Activated effector memory CD4-positive, alpha-beta T cell treated with Interleukin-2 at 50 U/mL for 16 hours (primary cell): ENCODE measurements at places on chromosomes 7 and 10.
A peak's percentile ranks its signal among the peaks of the same experiment; 100 is the strongest.

DNA sequence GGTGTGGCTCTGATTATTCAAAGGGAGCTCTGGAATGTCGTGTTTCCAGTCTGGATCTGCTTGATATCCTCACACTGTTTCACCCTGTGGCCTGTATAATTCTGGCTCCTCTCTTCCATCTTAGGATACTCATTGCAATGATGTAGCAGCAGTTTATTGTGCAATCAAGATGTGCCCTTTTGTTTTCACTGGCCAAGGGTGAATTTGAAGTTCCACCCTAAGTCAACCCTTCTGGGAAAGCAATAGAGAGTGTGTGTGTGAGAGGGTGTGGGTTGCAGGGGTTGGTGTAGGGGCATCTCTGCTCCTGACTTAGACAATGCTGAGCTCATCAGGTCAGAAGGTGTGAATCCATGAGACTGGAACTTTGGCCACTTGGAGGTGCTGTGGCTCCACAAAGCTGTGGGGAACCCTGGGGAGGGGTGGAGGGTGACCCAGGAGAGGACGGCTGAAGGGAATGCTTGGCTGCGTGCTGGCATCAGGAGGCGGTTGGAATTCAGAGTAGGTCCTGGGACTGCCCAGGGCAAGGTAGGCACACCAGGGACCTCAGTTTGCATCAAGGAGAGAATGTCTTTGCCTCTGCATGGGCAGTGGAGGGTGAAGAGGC, 118.0 kb upstream of the PRSS58 start:
- DNase-seq, result no peak

DNA sequence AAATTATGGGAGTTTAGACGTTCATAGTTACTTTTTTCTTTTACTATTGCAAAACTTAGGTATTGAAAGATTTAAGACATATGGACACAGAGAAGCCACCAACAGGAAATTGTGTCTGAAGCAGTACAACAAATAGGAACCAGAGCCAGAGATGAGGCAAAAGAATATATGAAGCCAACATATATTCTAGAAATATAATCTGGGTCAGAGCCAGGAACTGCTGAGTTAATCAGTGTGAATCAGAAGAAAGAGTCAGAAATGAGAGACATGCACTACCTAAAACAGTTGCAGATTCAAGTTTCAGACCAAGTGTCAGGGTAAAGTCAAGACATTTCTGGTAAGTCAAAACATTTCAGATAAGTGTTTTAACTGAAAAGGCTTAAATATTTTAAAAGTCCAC, 67.7 kb downstream of the DGKB start:
- DNase-seq, result no peak

DNA sequence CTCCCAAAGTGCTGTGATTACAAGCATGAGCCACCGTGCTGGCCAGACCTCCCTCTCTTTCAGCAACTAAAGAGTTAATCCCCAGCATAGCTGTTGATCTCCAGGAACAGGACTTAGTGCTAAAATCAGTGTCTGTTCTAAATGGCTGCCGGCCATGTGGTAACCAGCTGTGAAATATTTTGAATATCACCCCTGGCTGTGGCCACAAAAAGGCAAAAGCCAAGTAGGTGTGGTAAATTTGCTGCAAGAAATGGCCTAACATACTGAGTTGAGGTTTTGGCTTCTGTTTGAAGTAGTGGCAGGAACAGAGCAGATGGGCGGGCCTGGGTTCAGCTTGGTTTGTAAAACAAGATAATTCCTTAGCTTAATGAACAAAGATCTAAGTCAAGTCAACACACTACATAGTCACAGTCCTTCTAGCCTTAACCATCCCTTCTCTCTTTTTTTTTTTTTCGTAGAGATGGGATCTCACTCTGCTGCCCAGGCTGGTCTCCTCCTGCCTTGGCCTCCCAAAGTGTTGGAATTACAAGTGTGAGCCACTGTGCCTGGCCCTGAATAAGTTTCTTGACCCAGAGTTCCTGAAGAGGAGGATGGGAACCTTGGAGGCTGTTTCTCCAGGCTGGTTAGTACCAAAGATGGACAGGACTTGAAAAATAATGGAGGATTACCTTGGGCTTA, 22.7 kb upstream of the AGFG2 start:
- peak; percentile 45 for DNase-seq

- DNase-seq, result no peak
Observed at GRCh38 chr10:66931340-66931948, 5.6 kb downstream of the LRRTM3 start.

GRCh38 chr7:56028942-56029630, 22.2 kb downstream of the PSPH start:
- DNase-seq, result no peak

DNA sequence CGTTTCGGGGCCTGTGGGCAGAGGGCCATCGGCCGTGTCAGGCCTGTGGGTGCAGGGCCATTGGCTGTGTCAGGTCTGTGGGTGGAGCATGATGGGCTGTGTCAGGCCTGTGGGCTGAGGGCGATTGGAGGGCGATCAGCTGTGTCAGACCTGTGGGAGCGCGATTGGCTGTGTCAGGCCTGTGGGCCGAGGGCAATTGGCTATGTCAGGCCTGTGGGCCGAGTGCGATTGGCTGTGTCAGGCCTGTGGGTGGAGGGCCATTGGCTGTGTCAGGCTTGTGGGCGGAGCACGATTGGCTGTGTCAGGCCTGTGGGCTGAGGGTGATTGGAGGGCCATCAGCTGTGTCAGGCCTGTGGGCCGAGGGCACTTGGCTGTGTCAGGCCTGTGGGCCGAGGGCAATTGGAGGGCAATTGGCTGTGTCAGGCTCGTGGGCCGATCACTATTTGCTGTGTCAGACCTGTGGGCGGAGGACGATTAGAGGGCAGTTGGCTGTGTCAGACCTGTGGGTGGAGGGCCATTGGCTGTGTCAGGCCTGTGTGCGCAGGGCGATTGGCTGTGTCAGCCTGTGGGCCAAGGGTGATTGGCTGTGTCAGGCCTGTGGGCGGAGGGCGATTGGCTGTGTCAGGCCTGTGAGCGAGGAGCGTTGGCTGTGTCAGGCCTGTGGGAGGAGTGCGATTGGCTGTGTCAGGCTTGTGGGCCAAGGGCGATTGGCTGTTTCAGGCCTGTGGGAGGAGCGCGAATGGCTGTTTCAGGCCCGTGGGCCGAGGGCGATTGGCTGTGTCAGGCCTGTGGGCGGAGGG, 54.1 kb downstream of the DYNC2I1 start:
- DNase-seq, result no peak

DNA sequence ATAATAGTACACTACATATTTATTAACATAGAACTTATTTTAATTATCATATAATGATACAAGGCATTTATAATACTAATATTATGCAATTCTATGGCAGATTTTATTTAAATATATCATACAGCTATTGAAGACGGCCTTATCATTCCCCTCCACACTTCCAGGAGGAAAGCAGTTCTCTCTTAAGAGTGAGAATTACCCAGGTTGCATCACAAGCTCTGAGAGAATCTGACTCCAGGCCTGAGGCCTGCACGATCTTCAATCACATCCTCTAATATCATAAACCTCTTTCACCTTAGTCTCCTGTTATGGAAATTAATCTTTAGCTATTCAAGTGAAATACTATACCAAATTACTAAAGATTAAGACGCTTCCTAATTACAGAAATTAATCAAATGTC, 564.4 kb downstream of the PARD3 start:
- DNase-seq, result no peak

DNA sequence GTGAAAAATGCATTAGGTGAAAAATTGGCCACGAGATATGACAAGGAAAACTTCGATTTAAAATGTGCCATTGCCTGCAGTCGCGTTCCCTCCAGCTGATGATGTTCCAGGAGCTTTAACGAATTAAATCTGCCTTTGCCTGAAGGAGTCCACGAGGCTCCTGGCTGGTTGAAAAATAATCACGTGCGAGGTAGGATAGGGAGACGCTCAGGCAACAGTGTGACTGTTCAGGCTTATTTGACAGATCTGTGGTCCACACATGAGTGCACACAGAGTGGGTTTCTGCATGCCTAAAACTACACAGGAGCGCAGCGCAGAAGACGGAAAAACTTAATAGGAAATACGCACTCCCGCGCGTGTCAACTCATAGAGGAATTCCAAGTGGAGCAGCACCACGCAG, 204.0 kb upstream of the PITRM1 start:
- DNase-seq, result no peak

DNA sequence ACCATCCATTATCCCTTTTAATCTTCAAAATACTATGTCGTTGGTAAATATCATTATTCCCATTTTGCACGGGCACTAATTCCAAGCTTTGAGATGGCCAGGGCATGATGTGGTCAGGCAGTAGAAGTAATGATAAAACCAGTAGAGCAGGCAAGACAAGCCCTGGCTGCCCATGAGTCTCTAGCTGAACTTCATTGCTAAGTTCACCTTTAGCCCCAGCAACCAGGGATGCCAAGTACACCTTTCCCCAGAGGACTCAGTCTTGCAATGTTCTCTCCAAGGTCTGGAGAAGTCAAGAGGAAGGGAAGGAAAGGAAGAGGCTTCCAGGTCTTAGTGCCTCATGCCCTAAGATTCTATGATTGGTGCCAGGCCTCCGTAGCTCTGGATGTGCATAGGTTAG, 203.2 kb downstream of the PLXNA4 start:
- no peak for DNase-seq

- no peak for DNase-seq
Observed at GRCh38 chr7:517774-518629, 1.6 kb downstream of the PDGFA start.

DNA sequence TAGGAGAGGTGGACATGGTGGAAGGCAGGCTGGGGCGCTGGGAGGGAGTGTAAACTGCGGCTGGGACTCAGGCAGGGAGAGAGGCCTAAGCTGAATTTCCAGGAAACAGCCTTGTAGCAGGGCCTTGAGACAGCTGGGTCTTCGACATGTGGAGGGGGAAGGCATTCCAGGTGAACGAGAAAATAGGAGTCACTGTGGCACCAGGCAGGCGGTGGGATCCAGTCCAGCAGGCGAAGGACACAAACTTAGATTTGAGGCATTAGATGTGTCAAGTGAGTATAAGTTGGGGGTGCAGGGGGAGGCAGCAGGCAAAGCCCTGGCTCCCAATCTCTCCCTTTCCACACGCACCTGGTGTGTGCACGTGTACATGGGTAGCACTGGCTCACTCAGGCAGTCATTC, 105.3 kb downstream of the PTPN20 start:
- no peak for DNase-seq

- DNase-seq, result no peak
Observed at GRCh38 chr10:119250641-119251314, 43.4 kb downstream of the GRK5 start.

- DNase-seq, result no peak
Observed at GRCh38 chr7:105502173-105502572, 19.9 kb downstream of the PUS7 start.

DNA sequence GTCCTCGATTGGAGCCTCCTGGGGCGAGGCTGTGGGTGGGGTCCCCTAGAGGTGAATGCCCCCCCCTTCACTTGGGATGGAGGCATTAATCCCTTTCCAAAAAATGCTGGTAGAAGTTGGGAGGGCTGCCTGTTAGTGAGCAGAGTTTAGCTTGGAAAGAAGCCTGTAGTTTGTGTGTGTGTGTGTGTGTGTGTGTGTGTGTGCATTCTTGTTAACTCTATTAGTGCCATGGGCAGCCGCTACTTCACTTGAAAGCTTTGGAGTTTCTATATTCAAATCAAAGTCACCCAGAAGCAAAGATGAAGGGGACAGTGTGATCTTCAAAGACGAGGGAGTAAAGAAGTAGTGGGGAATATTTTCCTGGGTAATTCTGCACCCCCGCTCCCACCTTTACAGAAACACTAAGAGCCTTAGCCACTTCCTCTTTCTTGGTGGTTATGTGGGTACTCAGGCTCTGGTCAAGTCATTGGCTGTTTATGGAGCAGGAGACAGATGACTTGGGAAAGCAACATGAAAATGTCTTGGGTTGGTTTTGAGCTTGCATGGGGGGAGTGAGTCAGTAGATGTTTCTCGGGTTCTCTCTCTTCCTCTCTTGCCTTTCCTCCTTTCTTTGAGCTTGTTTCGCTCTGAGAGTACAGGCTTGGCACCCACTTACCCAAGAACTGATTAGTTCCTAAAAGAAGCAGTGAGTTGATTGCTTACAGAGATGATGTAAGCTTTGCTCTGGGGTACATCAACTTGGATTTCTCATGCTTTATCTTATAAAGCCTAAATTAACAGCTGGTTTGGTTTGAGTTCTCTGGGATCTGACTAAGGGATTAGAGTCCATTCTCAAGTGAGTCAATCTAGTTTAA, 35.9 kb downstream of the TCF7L2 start:
- DNase-seq, result no peak

GRCh38 chr10:110215286-110216170, 8.1 kb downstream of the MXI1 start:
- DNase-seq, result no peak

GRCh38 chr10:103855424-103855823, at the start of gene SH3PXD2A:
TSS of gene SH3PXD2A (minus strand) at chr10:103855576. CDS start at chr10:103855266, 310 bp downstream.
- no peak for DNase-seq

DNA sequence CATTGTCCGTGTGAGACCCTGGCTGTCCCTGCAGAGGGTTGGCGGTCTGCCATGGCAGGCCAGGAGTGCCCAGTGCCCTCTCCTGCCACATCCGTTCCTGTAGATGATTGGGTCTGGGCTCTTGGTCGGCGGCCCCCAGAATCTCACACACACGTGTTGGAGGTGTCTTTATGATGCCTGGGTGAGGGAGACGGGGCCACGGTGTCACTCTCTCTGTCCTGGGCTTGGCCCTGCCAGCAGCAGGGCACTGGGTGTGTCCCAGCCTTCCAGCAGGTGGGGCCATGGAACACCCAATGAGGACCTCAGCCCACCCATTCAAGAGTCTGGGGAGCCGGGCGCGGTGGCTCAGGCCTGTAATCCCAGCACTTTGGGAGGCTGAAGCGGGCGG, 30.2 kb downstream of the UNC5B start:
- no peak for DNase-seq

DNA sequence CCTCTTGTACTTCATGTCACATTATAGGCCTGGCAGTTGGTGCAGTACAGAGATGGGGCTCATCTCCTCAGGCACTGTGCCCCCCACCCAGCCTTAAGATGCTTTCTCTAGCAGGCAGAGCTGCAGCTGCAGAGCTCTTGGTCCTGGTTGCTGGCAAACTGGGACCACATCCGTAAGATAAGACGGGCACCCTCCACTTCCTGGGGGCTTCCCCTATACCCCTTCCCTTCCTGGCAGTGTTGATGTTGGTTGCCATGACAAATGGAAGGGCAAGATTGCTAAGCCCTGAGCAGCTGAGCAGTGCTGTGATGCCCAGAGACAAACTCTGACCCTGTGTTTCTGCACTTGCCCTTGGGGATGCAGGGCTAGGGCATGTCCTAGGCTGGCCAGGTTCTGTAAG, 103.4 kb upstream of the ANLN start:
- DNase-seq, result peak; percentile 54

- DNase-seq, result no peak
Observed at GRCh38 chr7:151705636-151706276, 171.2 kb downstream of the PRKAG2 start.

DNA sequence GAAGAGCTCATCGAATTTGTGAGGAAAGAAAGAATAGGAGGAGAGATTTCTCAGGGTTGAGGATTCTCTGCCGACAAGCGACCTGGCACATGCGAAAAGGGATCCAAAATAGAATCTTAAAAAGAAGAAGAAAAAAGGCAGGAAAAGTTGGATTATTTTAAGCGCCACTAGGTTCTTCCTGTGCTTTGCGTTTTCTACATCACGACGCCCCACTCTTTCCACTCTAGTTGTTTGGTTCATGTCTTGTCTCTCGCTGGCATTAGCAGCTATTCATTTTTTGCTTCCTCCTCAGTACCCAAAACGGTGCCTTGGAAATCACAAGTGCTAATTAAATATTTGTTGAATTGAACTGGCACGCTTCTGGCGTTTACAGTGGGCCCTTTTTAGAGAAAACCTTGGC, 674 bp upstream of the FRA10AC1 start:
- DNase-seq, result no peak
